Daoy (cell line): ENCODE measurements at places on chromosomes 5 and 9. TPM values are rescaled to one million over a fixed set of nuclear protein-coding genes. Genes with fewer than 3 reads are reported as not detected.

The SLC34A3 gene
- not detected in 2 replicates for total RNA-seq

The IL5 gene
- total RNA-seq, result not detected in 2 replicates

The C1QTNF3 gene
- 0.11 and 0.89 TPM in 2 replicates for total RNA-seq

The F12 gene
- 8.6 and 9.6 TPM in 2 replicates for total RNA-seq

The IFNB1 gene
- total RNA-seq, result not detected in 2 replicates

The SLC46A2 gene
- not detected in 2 replicates for total RNA-seq

The PTGR1 gene
- total RNA-seq, result 166 and 176 TPM in 2 replicates

The FBXW5 gene
- total RNA-seq, result 98.8 and 99.2 TPM in 2 replicates

The NREP gene
- total RNA-seq, result 171 and 173 TPM in 2 replicates

The SLC31A2 gene
- 6.9 and 8.3 TPM in 2 replicates for total RNA-seq

The PDZD2 gene
- total RNA-seq, result 0.91 and 1.9 TPM in 2 replicates

GRCh38 chr9:120490888-120491595, 88.9 kb downstream of the CDK5RAP2 start:
- no peak for DNase-seq

DNA sequence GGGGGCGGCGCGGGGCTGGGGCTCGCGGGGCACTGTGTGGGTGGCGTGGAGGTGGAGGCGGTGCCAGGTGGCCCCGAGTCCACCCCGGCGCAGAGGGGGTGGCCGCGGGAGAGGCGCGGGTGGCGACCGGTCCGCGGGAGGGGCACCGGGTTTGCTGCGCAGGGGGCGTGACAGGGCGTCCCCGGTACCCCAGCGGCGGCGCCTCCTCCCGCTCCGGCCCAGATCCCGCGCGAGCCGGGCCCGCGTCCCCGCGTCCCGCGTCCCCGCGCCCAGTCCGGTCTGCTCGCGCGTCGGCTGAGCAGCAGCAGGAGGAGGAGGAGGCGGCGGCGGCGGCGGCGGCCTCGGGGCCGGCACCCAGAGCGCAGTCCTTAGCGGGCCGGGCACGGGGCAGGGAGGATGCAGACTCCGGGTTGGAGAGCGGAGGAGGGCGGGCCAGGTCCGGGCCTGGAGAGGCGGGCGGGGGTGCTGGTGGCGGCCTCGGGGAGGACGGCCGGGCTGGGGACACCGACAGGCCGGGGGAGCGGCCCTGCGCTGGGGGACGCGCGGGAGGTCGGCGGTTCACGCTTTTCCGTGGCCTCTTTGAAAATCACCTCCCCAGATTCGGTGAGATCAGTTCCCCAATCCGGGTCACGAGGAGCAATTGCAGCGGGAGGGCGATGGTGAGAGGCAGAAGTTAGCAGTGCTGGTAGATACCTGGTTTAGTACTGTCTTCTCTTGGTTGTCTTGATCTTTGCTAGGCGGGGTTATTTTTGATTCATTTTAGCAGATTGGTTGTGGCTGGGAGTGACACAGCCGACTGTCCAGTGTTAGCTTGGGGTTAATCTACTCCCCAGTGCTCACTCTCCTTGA, 1.7 kb downstream of the TRIO start:
- peak; percentile 81 for DNase-seq

GRCh38 chr9:83061036-83061435, 1.9 kb downstream of the RASEF start:
- DNase-seq, result peak; percentile 70

GRCh38 chr5:93503598-93504067, 77.4 kb downstream of the NR2F1-AS1 start:
- DNase-seq, result peak; percentile 75

- no peak for DNase-seq
Measured at GRCh38 chr9:37508834-37509206, 23.1 kb downstream of the POLR1E start.

DNA sequence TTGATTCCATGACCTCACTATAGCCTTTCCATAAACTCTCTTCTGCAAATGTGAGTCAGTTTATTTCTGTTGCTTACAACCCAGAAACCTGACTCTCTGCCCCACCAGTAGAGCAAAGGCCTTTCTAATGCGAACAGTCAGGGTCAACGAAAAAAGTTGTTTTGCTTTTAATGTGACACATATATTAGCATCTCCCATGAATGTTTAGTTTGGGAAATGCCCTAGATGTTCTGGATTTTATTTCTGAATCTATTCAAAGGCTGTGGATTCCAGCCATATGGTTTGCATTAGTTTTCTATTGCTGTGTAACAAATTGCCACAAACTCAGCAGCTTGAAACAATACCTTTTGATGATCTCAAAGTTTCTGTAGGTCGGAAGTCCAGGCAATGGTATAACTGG, 193.5 kb downstream of the GNA14 start:
- no peak for DNase-seq

DNA sequence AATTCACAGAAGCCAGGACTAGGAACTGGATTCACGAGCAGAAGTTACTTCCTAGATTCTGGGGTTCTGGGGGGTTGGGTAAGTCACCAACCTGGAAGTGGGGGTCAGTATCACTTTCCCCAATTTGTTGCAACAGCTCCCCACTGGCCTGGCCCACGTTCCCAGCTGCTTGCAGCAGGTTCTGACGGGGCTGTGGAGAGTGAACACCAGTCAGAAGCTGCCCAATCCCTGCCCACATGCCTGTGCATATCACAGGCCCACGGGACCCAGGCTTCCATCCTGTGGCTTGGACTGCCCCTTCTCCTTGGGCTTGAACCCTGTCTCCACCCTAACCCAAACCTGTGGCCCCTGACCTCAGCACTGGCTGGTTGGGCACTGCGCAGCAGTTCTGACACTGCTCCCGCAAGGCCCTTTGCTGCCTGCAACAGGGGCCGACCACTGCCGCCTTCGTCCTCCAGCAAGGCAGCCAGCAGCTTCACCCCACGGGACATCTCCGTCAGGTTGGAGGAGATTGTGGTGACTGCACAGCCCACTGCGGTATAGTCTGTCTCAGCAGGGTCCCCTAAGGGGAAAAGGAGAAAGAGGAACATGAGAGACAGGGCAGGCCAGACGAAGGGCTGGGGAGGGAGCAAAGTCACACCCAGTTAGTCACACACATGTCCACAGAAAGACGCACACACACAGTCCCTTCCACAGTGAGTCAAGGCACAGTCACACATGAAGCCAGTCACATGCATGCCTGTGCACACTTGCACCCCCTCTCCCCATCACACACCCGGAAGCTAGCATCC, 13.1 kb downstream of the TLN1 start:
- DNase-seq, result no peak

- DNase-seq, result peak; percentile 76
Measured at GRCh38 chr9:36625006-36625615, 52.4 kb downstream of the MELK start.

GRCh38 chr9:97374811-97375210, 37.1 kb upstream of the TDRD7 start:
- no peak for DNase-seq

DNA sequence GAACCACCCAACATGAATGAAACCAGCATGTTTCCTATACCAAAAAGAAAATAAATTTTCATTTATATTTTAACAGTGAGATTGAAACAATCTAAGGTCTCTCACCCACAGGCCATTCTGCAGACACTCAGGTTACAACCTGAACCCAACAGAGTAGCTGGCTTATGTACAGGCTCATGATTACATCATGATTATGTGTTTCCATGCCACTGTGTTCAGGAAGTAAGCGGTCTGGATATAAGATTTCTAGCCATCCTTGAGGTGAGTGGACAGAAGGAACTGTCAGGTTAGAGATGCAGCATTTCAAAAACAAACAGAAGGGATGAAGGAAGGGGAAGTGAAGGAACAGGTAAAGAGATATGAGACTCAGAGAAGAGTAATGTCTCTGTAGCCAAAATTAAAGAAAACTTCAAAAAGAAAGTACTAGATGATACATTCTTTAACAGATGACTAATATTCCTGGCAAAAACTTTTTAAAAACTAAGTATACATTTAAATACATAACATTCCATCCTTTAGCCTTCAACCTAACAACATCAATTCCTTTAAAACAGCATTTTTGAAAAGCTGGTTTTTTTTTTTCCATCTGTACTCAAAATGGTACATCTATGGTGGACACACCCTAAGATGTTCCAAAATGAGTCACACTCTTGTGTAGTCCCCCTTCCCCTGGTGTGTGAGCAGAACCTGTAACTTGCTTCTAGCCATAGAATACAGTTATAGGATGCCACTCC, 119.8 kb downstream of the LPAR1 start:
- DNase-seq, result peak; percentile 61

DNA sequence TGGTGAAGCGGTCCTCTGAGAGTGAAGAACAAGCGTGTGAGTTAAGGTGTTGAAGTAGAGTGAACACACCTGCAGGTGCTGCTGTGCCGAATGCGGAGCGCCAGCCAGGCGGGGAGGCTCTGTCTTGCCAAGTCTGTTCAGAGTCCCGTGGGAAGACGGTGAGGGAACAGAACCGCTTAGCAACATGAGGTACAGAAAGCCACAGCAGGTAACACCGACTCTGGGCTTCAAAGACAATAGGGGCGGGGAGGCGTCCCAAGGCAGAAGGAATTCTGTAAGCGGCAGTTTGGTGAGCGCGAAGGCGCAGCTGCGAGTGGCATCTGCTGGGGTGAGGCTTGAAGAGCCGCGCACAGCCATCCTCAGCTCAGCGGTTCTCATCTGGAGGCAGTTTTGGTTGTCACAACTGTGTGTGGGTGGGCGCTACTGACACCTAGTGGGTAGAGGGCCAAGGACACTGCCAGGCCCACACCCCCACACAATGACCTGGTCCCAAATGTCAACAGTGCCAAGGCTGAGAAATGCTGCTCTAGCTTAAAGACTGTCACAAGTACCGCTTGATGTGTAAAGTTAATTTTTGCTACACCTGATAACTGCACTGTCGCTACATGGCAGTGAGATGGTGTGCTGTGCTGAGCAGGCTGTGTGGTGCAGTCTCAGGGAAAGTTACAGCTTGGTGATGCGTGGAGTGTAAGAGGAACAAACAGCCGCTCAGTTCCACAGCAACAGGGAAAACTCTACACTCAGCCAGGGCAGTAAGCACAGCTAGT, 67.4 kb upstream of the TBC1D9B start:
- peak; percentile 25 for DNase-seq

DNA sequence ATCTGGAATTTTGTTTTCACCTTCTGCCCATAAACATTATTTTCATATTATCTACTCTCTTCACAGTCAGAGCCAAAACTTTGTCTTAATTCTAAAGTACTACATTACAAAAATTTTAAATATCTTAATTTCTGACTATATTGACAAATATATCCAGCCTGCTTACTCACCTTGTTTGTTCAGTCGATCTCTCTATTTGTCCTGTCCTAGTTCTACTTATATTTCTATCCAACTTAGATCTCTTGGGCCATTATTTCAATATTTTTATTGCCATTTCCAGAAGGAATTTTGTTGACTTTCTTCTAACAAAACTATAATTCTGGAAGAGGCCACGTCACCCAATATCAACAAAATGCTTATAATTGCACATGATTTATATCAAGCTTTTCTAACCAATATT, 652.8 kb upstream of the CTNND2 start:
- no peak for DNase-seq

DNA sequence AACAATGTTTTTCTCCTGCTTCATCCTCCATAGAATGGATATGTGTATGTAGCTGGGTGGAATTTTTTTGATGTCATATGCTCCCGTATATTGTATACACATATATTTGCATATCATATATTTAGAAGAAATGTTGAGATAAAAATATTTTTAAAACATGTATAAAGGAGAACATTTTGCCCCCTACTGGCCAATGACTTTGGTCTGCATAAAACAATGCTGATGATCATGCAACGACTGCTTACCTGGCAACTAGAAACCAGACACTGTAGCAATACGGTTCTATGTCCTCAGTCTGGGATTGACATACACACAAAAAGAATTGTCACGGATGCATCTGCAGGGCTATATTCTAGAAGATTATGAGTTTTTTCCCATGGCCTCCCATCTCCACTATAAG, 503.6 kb downstream of the ELAVL2 start:
- no peak for DNase-seq

DNA sequence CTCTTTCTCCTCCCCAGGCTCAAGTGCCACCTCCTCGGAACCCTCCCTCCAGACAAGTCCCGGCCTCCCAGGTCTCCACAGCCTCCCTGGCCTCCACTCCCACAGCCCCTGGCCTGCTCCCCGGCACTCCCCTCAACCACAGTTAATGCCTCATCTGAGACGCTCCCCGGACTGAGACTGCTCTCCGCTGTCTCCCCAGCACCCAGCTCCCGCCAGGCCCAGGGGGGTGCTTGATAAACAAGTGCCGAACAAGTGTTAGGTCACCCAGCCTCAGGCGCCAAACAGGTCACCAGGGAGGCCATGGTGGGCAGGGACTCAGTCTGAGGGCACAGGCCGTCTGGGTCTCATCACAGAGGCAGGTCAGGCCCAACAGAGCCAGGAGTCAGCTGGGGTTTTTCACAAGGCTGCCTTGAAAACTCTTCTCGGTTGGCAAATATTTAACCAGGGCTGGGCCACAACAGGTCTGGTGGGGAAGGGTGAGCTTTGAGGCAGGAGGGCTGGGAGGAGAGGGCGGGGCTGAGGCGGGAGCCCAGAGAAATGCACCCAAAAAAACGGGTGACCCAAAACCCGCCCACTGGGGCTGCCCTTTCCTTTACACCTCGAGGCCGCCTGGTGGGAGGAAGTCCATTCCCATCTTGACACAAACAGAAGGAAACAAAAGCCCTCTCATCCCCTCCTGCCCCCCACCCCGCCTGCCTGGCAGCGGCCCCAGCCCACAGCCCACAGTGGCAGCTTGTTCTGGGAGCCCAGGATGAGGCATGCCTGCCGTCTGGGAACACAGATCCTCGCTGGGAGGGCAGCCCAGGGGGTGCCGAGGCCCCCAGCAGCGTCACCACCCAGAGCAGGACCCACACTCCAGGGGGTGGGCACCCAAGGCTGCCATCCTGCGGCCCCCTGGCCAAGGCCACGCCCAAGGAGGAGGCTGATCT, 66.6 kb upstream of the STXBP1 start:
- DNase-seq, result peak; percentile 98

DNA sequence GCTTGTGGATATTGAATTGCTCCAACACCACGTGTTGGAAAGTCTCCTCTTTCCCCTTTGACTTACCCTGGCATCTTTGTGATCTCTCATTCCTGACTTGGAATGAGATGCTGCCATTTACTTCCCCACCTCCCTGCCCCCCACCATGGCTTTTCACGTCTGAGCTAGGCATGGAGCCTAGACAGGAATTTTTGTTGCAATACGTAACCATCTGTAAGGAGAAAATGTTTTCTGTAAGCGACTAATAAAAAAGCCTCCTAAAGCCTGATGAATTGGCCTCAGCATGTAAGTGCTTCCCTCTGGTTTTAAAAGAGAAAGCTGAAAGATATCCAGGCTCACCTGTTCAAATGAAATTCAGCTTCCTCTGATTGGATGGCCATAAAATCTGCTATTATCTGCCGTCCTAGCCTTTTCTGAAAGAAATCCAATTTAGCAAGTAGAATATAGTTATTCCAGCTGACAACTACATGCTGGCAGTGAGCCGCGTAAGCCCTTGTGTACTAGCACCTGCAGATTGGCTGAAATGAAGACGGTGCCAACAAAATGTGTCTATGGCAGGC, 200.1 kb downstream of the NSG2 start:
- no peak for DNase-seq
